SK-N-MC (cell line): ENCODE measurements at places on chromosomes 7 and 10.

GRCh38 chr10:11208908-11209829, 191.5 kb downstream of the CELF2 start:
- no peak for DNase-seq

DNA sequence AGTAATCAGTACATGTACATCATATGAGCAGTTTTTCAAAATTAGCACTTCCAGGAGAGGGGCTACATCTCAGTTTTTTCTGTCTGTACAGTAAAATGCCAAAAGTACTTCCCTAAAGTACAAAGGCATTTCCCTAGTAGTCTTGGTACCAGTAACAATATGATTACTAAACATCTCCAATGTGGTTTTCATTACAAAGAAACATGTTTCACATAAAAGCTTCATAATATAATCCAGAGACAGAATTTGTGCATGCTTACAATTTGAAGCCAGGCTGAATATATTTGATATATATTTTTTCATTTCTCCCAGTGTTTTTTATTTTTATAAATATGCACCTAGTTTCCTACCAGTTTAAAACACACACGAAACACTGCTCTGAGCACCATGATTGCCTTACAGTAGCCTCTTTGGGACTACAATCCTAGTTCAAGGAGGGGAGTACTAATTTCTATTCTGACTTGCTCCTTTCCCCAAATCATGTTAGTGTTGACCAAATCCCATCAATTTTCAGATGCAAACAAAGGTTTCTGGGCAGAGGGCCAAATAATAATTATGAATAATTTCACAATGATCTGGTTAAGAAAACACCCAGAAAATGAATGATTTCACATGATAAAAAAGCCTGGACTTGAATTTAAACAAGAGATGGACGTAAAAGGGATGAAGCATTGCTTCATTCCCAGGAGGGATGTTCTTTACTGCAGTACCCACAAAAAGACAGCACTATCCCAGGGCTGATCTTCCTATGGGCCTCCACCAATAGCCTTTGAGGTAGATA, 201.3 kb downstream of the SLC25A13 start:
- no peak for DNase-seq

DNA sequence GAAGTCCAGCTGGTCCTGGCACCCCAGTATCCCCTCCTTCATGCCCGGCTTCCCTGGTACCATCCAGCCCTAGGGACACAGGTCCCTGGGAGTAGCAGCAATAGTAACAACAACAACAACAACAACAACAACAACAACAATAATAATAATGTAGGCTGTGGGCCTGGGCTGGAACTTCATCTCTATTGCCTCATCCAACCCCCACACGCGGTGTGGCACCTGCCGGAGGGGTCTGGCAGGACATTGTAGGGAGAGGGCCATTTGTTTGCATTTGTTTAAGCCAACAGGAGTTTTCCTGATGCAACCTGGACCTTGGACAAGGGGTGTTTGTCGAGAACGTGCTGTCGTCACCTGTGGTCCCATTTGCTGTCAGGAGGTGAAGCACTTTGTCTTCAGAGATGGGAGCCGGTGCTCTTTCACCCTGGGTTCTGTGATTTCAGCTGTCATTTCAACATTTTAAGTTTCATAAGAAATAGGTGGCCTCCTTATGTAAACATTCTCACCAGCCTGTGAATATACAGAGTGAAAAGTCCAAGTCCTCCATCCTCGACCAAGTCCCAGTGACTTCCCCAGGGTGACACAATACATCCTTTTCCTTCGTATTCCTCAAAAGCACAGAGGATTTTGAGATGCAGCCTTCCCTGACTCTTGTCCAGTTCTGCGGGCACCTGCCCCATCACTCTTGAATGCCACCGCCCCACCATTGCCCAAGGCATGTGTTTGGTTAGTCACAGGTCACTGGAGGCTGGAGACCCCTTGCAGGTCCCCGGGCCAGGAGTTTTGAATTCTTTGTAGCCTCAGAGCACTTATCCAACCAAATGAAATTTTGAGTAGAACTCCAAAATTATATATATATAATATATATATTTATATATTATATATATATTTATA, 9.2 kb downstream of the LHPP start:
- DNase-seq = no peak

- DNase-seq = no peak
These were observed 108.0 kb downstream of the WDFY4 start for GRCh38 chr10:48792687-48793096.

GRCh38 chr7:139041378-139042085, 5.7 kb upstream of the ZC3HAV1L start:
- no peak for DNase-seq

DNA sequence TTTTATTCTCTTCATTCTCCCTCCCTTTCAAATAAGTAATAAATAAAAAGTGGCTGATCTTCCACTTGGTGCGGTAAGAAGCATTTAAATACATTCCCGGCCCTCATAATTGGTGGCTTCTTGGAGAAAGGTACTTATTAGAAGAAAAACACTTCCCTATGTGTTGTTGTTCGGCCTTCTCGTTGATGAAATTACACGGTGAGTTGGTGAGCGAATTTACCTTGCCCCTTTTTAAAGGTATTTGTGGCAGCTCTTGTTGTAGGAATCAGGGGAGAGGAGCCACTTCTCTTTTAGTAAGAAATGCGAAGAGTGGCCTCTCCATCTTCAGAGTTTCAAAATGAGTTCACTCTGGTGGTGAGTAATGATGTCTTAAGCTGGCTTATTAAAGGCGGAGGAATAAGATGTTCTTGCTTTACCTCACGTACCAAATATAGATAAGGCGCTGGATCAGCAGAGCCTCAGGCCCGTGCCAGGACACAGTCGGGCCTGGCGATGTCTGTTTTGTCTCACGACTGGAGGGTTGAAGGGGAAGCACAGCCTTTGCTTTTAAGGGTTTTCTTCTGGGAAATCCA, 135.9 kb downstream of the CUX1 start:
- DNase-seq = no peak

DNA sequence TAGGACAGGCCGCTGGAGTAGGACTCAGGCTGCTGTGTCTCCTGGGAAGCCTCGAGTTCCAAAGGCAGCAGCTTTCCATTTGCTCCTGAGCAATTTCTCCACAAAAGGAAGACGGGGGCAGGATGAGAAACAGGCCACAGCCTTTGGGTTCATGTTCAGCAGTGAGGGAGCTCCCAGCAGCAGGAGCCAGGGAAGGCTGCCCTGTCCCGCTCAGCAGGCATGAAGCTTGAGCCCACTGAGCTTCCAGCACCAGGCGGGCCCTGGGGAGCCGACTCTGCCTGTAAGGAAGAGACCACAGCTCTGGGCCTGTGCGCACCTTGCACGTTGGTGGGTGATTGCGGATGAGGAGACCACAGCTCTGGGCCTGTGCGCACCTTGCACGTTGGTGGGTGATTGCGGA, 527.2 kb downstream of the TCERG1L start:
- no peak for DNase-seq
